Activated T-helper 1 cell treated with Interleukin-2 at 50 U/mL for 16 hours (primary cell): ENCODE measurements at places on chromosomes 5 and 9.

DNA sequence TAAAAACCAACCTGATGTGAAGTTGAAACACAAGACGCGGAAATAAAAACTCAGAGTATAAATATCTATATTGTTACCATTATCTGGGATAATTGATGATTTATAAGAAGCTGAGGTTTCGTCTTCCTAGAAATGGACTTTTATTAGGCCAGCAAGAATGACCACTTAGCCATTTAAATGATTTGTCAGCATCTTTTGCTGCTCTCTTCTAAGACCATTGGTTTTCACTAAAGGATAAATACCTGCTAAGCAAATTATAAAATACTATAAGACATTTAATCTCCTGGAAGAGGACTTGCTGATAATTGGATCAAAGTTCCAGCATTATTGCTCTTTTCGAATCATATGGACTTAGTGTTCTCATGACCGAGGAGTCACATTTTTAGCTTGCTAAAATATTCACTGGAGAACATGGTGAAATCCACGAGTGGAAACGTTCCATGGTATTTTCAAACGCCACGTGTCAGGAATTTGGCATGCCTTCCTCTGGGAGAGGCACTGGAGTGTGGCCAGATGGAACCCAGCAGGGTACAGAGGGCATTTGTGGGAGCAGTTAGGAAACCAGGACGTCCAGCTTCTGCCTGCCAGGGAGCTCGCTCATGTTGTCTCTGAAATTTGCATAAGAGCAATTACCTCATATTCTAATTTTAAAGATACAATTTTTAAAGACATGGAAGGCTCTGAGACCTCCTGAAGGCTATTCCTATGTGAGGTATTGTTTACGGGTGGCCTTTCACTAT lies 43.1 kb downstream of the TNFAIP8 start:
- DNase-seq = no peak

DNA sequence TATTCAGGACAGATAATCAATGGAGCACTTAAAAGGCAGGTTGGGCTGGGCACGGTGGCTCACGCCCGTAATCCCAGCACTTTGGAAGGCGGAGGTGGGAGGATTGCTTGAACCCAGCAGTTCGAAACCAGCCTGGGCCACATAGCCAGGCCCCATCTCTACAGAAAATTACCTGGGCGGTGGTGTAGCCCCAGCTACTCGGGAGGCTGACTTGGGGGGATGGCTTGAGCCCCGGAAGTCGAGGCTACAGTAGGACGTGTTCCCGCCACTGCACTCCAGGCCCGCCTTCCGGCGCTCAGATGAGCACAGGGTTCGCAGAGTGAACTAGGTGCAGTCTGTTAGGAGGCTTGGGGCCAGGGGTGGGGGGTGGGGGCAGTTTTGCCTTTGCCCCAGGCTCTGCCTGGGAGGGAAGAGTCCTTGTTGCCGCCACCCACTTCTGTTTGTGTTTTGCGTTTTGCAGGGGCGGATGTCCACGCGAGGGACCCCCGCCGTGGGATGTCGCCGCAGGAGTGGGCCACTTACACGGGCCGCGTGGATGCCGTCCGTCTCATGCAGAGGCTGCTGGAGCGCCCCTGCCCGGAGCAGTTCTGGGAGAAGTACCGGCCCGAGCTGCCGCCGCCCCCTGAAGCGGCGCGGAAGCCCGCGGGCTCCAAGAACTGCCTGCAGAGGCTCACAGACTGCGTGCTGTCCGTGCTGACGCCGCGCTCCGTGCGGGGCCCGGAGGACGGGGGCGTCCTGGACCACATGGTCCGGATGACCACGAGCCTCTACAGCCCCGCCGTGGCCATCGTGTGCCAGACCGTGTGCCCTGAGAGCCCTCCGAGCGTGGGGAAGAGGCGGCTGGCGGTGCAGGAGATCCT lies 85.2 kb downstream of the ANKRD33B start:
- DNase-seq = no peak

DNA sequence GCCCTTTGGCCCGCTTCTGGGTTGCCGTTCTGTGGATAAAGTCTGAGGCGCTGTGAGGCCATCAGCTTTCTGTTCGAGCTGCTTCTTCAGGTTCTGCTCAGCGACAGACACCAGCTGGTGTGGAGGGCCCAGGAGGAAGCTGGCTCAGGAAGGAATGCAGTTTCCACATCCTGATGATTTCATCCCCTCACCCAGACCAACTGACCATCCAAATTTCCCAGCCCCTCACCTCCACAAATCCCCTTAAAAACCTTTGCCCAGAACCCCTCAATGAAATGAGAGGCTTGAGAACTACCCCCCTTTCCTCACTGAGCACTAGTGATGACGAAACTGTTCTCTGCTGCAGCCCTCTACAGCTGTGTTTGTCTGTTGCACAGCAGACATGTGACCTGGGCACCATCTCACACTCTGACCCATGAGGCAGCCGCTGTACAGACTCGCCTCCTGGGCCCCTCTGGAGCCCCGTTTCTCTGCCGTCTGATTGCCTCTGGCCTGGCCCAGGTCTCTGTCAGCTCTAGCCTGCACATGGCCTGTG lies 45.4 kb downstream of the SPATA31C2 start:
- no peak for DNase-seq

DNA sequence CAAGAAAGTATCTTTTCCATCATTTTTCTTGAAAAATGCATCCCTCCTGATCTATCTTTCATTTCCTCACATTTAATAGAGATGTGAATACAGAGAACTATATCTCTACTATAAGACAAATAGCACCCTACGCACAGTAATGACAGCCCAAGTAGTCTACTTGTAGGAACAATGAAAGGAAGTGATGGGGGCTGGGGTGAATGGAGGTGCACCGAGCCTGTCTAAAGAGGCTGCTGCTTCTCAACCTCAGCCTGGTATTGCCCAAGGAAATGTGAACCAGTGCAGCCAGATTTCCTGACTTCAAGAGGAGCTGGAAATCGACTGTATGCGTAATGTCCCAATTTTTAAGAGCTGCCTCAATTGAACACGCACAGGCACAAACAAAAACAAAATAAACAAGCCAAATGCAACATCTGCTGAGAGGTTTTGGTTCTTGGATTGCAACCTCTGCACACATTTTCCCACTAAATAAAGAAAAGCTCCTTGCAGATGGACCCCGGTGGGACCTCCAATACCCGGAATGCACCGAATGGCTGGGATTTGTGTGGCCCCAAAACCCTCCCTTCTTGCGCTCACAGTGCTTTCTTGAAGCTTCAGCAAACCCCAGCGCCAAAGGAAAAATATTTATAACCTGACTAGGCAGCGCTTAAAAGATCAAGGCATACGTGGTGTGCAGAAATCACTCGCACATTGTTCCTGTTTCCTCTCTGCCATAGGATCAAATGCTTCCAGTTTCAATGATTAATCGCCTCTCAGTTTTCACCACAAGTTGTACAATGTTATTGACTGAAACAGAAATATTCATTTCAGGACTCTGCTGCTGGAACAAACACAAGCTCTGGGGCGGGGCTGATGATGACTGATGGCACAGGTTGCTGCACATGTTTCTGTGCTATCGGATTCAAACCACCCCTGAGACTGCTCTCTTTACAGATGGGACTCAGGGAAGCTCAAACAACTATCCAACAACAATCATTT lies 68.3 kb downstream of the KCNIP1 start:
- no peak for DNase-seq

GRCh38 chr5:177390363-177391300 lies 6.4 kb downstream of the SLC34A1 start:
- peak; percentile 77 for DNase-seq

- no peak for DNase-seq
Observed at GRCh38 chr9:75889977-75890471, 449 bp upstream of the PCSK5 start.

GRCh38 chr5:114010362-114010761 lies 351.5 kb upstream of the KCNN2 start:
- no peak for DNase-seq

DNA sequence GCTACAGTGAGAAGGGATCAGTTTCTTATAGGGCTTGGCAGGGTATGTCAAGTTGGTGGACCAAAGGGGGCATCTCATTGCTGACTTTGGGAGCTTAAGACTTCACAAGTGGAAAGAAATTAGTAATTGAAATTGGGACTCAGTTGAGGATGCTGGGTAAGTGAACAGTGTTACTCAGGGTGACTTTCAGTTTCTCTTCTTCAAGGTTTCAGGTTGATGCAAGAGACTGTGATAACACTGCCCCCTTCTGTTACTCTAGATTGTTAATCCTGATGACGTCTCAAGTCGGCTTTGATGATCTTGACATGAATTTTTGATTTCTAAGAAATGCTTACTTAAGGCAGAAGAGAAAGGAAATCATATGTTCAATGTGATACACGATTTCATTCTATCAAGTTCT lies 21.3 kb downstream of the KCTD16 start:
- no peak for DNase-seq

DNA sequence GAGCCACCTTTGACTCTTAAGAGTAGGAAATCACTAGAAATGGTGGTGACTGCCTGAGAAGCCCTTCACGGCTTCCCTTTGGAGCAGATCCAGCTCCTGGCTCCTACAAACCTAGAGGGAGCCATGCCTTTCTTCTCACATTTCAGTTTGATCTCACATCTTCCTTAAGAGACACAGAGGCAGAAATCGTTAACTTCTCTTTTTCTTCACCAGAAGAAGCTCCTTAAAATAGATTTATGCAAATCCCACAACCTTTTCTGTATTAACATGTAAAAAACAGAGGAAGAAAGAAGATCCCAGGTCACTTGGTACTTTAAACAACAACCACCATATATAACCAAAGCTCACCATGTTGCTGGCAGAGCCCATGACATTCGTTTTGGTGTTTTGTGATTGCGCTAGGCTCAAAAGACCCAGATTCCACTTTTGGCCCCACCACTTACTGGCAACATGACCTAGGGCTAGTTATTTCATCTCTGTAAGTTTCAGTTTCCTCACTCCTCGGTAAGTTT lies 29.6 kb downstream of the PAX5 start:
- DNase-seq = no peak

- no peak for DNase-seq
Observed at GRCh38 chr5:77719666-77720363, 56.3 kb downstream of the TBCA start.

- DNase-seq = no peak
Observed at GRCh38 chr9:89482056-89482851, 15.7 kb downstream of the SEMA4D start.

GRCh38 chr9:114427644-114428043 lies 39.9 kb upstream of the AKNA start:
- DNase-seq = no peak

DNA sequence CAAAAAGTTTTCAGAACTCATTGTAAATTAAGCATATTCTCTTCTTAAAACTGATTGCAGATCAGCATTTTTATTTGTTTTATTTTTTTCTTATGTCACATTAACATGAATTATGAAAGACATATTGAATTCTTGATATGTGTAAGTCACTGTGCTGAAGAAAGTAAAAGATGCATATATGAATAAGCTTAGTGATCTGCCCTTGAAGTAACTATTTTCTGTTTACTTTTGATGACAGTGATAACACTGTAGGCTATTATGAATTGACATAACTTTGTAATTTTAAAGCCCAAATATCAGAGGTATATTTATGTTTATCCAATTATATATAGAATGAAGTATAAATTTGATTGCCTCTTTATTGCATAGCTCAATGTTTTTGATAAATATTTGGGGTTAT lies 8.8 kb downstream of the PRR16 start:
- DNase-seq = no peak

GRCh38 chr5:93724791-93725190 lies 16.6 kb downstream of the POU5F2 start:
- no peak for DNase-seq

DNA sequence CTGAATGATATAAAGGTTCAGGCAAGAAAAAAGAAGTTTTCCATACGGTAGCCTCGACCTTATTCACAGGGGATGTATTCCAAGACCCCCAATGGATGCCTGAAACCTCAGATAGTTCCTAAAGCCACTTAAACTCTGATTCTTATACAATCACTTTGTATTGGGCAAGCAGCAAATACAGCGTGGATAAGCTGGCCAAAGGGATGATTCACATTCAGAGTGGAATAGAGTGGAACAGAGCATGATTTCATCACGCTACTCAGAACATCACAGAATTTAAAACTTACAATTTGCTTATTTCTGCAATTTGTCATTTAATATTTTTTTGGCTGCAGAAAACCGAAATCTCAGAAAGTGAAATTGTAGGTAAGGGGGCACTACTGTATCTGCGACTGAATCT lies 40.5 kb upstream of the CDH18 start:
- no peak for DNase-seq

DNA sequence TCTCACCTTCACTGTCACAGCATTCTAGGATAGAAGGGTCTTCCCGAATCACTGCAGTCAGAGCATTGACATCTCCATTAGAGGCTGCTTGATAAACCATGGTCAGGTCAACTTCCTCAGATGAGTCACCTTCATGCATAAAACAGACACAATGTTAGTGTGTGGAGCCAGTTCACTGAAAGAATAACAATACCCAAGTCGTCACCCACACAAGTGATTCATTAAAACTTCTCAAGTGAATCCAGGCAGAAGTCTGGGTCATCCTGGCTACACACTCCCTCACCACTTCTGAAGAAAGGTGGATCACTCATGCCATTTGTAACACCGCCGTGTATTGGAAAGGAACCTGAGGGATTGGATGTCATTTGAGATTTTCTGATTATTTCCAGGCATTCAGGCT lies 49.6 kb downstream of the ANKRD55 start:
- DNase-seq = no peak

- no peak for DNase-seq
Observed at GRCh38 chr9:8859416-8859815, 1059.8 kb upstream of the DMAC1 start.

- no peak for DNase-seq
Observed at GRCh38 chr5:116409591-116410296, 164.9 kb downstream of the SEMA6A start.

- DNase-seq = no peak
Observed at GRCh38 chr5:119323601-119324000, 32.2 kb upstream of the TNFAIP8 start.

DNA sequence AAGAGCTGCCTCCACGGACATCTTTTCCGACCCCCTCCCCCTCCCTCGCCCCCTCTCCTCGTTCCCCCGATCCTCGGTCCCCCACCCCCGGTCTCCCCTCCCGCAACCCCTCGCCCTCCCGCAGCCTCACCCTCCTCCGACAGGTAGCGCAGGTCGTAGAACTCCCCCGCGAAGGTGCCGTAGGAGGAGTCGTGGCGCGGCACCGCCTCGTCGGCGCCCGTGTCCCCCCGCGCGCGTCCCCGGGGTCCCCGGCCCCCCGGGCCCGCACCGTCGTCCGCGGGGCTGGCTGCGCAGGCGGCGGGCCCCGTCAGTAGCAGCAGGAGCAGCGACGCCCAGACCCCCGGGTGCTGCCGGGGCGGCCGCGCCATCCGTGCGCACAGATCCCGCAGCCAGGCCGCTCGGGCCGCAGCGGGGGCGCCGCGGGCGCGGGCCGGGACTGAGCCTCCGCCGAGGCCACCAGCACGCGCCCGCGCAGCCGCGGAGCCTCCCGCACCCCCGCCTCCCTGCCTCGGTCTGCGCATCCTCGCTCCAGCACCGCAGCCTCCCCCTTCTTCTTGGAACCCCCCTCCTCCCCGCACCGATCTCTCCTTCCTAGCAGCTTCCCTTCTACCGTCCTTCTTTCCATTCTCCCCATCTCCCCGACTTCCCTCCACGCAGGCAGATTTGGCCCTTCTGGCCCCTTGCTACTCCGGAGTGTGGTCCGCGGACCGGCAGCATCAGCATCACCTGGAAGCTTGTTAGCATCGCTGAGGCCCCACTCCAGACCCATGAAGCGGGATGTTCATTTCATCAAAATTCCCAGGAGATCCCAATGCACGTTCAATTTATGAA lies at the start of gene FRRS1L:
TSS of gene FRRS1L (minus strand) at position 479 of the 831 bp plus-strand sequence. CDS start at position 368, 111 bp downstream.
- no peak for DNase-seq
